GM23338 (cell line): ENCODE measurements at places on chromosomes 1 and 21.

- no peak for DNase-seq
These were observed 4.3 kb upstream of the S100A8 start for GRCh38 chr1:153395136-153395685.

GRCh38 chr1:226733876-226734275, 5.2 kb downstream of the ITPKB start:
- DNase-seq, result no peak

DNA sequence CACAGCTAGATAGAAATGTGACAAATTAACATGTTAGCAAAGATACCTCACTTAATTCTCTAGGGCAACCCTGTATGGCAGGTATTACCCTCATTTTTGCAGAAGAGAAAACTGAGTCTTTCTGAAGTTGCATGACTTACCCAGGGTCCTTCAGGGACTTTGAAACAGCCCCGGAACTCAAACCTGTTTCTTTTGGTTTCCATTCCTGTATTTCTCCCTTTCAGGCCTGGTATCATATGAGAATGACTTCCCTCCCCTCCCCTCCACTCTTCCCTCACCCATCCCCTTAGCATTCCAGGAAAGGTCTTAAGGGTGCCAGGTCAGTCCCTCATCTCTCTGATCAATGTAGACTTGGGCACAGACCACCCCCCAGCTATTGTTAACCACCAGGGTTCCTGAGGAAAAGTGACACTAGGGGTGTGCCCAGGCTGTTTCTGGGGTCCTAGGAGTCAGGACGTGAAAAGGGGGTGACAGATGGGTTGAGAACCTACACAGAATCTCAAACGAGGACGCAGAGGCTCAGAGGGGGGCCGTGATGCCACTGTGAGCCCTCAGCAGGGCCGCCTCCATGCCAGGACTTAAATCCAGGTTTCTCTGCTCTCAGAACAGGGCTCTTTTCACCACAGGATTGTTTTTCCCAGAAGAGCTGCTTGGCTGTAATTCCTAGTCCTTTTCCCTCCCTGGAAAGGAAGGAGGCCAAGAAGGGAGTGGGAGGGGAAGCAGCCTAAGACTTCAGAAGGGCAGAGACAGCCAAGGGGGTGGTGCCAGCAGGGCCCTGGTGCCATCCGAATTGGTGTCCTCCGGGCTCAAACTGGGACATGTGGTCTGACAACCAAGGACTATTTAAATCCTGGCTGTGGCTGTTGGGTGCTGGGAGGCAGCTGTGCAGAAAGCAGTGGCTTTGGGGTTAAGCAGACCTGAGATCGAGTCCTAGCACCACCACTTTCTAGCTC, 2.1 kb upstream of the WASF2 start:
- no peak for DNase-seq

GRCh38 chr1:87928623-87929022, 599.9 kb downstream of the LMO4 start:
- no peak for DNase-seq

DNA sequence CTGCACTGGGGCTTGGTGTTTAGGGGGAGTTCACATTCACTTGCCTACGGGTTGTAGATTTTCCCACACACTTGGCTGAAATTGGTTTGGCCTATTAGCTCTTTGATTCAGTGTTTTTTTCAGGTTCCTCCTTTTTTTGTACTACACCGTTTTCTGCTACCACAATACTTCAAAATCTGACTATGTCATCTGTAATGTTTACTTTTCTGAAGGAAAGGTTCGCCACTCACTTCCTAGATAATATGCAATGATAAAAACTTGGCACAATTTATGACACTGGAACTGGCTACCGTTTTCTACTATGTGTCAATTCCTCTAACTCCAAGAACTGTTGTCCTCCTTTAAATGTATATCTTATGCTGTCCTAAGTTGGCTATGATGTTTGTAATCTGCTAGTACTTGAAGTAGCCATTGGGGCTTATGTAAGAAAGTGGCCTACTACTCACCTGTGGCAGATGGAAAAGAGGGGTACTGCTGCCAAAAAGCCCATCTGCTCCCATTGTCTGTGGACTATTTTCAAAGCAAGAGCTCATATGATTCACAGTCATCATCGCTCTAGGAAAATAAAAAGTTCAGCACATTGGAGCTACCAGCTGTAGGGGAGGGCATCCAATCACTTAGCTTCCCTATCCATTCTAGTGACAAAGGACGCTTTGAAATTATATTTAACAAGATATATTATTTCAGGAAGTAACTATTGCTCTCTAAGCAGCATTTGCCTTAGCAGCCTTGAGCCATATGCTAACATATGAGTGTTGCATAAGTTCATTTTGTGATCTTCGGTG, 42.4 kb upstream of the BACH1 start:
- no peak for DNase-seq

GRCh38 chr1:9294910-9295636, 2.4 kb downstream of the SPSB1 start:
- DNase-seq, result no peak

DNA sequence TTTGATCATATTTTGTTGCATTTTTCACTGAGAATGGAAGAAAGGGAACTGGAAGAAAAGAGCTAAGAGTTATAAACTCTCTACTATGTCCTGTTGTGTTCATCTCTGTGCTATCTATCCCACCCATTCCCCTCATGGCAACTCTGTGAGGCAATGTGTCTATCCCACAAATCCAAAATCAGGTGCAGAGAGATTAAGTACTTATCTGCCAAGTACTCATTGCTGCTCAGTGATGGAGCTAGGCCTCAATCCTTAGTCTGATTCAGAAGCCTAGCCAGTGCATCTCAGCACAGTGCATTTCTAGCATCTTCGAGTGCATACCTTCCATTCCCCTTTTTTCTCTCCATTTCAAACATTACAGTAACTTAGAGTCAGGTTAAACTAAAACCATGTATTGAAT, 270.6 kb downstream of the TPR start:
- no peak for DNase-seq

DNA sequence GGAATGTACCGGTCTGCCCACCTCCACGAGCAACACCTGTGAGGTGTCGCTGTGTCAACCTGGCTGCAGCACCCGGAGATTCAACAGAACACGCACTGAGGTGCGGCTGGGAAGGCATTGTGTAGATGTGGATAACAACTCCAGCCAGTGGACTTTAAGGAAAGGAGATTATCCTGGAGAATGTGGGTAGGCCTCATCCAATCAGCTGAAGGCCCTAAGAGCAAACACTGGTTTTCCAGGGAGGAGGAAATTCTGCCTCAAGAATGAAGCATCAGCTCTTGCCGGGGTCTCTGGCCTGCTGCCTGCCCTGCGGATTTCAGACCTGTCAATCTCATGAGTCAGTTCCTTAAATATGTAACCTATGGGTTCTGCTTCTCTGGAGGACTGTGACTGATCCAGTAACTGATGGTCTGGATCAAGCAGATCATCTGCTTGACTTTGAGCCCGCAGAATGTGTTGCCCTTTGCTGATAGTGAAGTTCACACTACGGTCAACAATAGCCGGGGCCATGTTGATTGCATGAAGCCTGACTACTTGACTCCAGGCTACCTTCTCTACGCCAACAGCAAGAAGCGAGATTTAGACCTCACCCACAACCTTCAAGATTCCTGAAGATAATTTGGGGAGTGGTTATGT, 15.9 kb upstream of the PRDM15 start:
- DNase-seq, result no peak

GRCh38 chr1:54356680-54357147, 49.5 kb downstream of the SSBP3 start:
- DNase-seq, result no peak

DNA sequence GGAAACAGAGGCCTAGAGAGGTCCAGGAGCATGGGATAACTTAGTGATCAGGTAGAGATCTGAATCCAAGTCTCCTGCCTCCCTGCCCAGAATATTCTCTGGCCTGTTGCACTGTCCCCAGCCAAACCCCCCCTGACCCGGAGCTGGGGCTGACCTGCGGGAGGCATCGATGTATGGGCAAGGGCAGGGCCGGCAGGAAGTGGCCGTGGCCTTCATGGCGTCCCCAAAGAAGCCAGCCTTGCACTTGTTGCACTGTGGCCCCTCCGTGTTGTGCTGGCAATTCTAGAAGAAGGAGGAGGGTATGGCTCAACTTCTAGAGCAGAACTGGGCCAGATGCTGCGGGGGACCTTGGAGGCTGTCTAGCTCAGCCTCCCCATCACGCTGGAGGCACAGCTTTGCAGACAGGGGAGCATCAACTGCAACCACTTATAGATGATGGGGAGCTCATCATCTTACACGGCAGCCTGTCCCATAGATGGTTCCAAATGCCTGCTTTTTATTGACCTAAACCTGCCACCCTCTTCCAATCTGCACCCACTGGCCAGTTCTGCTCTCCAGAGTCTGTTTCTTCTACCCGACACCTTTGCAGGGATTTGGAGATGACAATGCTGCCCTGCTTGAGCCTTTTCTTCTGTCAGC, 58.2 kb downstream of the HSPG2 start:
- no peak for DNase-seq

- no peak for DNase-seq
These were observed 356.2 kb downstream of the AJAP1 start for GRCh38 chr1:5010656-5011055.

DNA sequence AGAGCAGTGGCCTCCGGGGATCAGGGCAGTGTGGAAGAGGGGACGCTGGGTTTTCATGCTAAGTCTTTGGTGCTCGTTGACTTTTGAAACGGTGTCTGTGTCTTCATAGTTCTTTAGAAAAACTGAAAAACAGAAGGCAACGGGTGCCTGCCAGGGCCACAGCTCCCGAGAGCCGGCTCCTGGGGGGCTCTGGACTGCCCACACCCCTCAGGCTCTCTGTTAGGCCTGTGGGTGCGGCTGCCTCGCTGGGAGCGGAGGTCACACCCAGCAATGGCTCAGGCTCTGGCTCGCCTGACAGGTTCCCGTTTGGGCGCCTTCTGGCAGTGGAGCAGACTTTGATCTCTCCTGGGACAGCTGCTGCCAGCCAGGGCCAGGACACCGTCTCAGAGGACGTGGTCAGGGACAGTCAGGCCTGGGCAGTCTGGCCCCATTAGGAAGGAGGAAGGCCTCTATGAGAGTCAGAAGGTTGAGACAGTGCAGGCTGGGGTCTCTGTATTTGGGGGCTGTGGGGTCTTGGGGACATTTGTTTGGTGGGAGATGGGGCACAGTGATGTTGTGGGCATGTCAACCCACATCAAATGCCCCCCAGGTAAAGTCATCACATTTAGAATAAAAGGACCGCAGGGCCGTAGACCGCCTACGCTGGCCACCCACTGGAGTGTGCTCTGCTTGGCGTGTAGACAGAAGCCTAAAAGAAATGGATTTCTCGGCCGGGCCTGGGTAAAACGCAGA, 5.6 kb downstream of the ARHGEF16 start:
- no peak for DNase-seq

GRCh38 chr1:160375788-160376524, 9.1 kb downstream of the NHLH1 start:
- DNase-seq, result peak; percentile 71

- DNase-seq, result no peak
These were observed 7.4 kb downstream of the SMIM1 start for GRCh38 chr1:3779912-3780416.

DNA sequence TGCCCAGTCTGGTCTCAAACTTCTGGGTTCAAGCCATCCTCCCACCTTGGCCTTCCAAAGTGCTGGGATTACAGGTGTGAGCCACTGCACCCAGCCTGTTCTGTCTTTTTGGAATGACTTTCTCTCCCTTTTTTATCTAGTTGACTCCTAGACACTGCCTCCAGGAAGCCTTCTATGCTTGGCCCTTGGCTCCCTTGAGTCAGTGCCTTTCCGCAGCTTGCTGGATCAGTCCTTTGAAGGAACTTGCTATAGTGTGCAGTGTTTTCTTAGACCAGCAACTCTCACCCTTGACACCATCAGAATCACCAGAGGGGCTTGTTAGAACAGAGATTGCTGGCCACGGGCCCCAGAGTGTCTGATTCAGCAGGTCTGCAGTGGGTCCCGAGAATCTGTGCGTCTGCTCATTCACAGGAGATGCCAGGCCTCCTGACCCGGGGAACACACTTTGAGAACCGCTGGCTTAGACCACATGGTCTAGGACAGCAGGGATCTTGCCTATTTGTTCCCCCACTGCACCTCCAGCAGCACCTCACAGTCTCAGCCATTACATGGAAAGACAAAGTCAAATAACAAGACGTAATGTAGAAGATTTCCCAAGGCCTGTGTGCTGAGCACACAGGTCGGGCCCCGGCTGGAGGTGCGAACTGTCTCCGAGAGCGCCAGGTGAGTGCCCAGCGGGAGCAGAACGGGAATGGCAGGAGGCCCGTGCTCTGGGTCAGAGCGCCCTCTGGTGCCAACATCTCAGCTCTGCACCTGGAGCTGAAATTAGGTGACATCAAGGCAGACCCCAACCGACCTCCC, 27.4 kb upstream of the CTPS1 start:
- peak; percentile 92 for DNase-seq

- no peak for DNase-seq
These were observed 29.2 kb downstream of the AGPAT3 start for GRCh38 chr21:43894206-43894577.

GRCh38 chr1:170192546-170192945, 46.8 kb downstream of the NTMT2 start:
- DNase-seq, result no peak

DNA sequence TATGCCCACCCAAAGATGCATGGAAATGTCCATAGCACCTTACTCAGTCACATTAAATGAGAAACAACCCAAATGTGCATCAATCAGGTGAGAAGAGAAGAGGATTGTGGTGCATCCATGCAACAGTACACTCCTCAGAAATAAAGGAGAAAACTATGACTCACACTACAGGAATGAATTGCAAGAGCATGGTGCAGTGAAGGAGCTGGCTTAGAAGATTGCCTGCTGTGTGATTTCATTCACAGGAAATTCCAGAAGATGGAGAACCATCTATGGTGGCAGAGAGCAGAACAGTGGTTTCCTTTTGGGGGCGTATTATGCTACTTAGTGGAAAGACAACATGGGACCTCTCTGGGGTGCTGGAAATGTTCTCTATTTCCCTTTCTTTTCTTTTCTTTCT, 278.6 kb upstream of the AJAP1 start:
- no peak for DNase-seq

- no peak for DNase-seq
These were observed 75.0 kb upstream of the BCAR3 start for GRCh38 chr1:93756657-93757056.

DNA sequence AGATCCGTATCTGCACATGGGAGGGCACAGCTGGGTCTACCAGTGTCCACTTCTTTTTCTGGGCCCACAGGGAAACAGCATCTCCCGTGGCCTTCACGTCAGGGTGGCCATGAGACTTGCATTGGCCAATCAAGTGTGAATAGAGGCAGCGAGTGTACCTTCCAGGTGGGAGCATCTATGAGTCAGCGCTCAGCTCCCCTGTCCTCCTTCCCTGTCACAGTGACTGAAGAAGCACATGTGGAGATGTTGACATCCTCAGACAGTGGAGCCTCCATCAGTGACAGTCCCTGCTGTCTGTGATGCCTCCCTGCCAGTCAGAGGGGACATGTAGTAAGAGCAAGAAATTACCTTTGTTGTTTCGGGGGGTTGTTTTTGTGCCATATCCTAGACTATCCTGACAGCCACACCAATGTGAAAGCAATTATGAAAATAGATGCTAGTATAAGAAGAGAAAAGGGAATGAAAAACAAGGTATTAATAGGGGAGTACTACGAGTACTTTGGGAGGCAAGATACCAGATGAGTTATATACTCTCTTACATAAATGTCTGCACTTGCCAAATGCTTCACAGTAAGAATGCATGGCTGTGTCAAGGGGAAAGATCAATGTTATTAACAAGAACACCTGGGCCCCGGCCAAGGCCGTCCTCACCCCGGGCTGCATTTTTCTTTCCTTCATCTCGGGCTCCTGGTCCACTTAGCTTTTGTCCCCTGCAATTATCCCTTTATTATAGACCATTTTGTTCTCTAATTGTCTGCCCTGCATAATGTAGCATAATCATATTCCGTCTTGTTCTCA, 86.0 kb downstream of the MATN1 start:
- DNase-seq, result no peak

GRCh38 chr21:38753557-38753971, 52.2 kb upstream of the ETS2 start:
- no peak for DNase-seq

- peak; percentile 41 for DNase-seq
These were observed 40.8 kb downstream of the KIAA1614 start for GRCh38 chr1:180953291-180954004.
